Activated CD4-positive, alpha-beta T cell treated with anti-CD3 and anti-CD28 coated beads, Interleukin-2, amount 50 U/mL, for 48 hours (primary cell): ENCODE measurements at places on chromosomes 7 and 10.

- no peak for DNase-seq
Measured at GRCh38 chr7:101234636-101235035, 3.0 kb downstream of the CLDN15 start.

DNA sequence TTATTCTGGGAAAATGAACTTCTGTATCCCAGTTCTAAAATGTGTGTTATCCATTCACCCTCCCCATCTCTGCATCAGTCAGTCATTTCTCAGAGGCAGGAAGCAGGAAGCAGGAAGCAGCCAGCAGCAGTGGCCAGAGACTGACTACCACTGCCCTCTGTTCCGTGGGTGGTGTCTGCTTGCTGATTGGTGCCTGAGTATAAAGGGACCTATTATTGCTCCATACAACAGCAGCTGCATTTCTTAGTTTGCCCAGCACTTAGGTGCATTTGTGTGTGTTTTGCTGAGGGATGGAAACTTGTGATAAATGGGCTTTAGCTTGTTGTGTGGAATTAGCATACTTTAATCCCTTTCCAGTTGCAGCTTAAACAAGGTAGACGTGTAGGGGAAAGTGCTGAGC, 582.2 kb downstream of the SORCS1 start:
- DNase-seq, result no peak

- DNase-seq, result no peak
Measured at GRCh38 chr10:93806903-93807302, 49.2 kb downstream of the LGI1 start.

DNA sequence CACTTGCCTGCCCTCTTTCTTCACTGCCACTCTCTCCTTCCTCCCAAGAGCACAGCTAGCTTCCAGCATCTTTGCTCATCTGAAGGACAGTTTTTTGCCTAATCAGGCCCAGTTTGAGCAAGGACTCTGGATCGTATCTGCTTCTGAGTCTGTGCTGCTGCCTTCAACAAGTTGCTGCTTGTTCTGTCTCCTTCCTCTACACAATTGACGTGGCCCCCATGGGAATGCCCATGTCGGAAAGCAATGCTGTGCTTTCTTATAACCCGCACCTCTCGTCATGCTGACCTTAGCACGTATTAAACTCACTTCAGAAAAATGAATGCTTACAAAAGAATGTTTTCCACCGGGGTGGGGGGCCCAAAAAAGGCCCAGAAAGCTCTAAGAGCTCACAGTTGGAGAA, 324.7 kb upstream of the C7orf33 start:
- no peak for DNase-seq
